Cardiac atrium fibroblast (primary cell): ENCODE measurements at places on chromosomes 3 and 15. TPM values are rescaled to one million over a fixed set of nuclear protein-coding genes. Genes with fewer than 3 reads are reported as not detected.

Gene GOLGA6B
- total RNA-seq = not detected in 2 replicates

Gene C3orf80
- 0.18 and 0.81 TPM in 2 replicates for total RNA-seq

Gene KNG1
- not detected in 2 replicates for total RNA-seq

Gene C3orf20
- total RNA-seq = not detected in 2 replicates

Gene HGD
- total RNA-seq = 4.1 and 5.2 TPM in 2 replicates

Gene BUB1B
- 5.0 and 8.7 TPM in 2 replicates for total RNA-seq

Gene PLCL2
- 2.9 and 4.9 TPM in 2 replicates for total RNA-seq

Gene STRC
- not detected in 2 replicates for total RNA-seq

Gene GRAMD2A
- total RNA-seq = not detected in 2 replicates

Gene ZBED2
- total RNA-seq = not detected in 2 replicates

Gene LRRC34
- 1.6 and 10.5 TPM in 2 replicates for total RNA-seq

Gene RPL35A
- total RNA-seq = 861 and 881 TPM in 2 replicates

Gene SPSB4
- not detected in 2 replicates for total RNA-seq

Gene XCR1
- total RNA-seq = not detected in 2 replicates

Gene PPP1R14D
- total RNA-seq = not detected in 2 replicates

Gene CCR8
- total RNA-seq = not detected in 2 replicates

Gene SUSD5
- 1.8 and 4.2 TPM in 2 replicates for total RNA-seq

Gene AGBL1
- not detected in 2 replicates for total RNA-seq

Gene TMC3
- total RNA-seq = 0.32 TPM in 1 of 2 replicates, not detected in the other

Gene TEX55
- total RNA-seq = not detected in 2 replicates

Gene KLHL40
- total RNA-seq = not detected in 2 replicates

Gene MINAR1
- total RNA-seq = 0.36 and 0.49 TPM in 2 replicates

Gene LYZL4
- not detected in 2 replicates for total RNA-seq

Gene CLDN16
- not detected in 2 replicates for total RNA-seq

Gene SOX2
- not detected in 2 replicates for total RNA-seq

Gene TIGIT
- 0.32 TPM in 1 of 2 replicates, not detected in the other for total RNA-seq

Gene TRH
- not detected in 2 replicates for total RNA-seq

Gene MNS1
- total RNA-seq = 0.72 and 2.8 TPM in 2 replicates

Gene MST1R
- not detected in 2 replicates for total RNA-seq

Gene PTH1R
- 7.5 and 13.5 TPM in 2 replicates for total RNA-seq

Gene MOBP
- not detected in 2 replicates for total RNA-seq

Gene SLC15A2
- total RNA-seq = 0.18 and 0.32 TPM in 2 replicates

Gene FETUB
- total RNA-seq = not detected in 2 replicates
